ENCODE measurements at places on chromosomes 1 and 21. TPM values are rescaled to one million over a fixed set of nuclear protein-coding genes. Genes with fewer than 3 reads are reported as not detected.

- DNase-seq: no peak
Observed at GRCh38 chr1:9442986-9443385, 96.3 kb upstream of the SLC25A33 start.

DNA sequence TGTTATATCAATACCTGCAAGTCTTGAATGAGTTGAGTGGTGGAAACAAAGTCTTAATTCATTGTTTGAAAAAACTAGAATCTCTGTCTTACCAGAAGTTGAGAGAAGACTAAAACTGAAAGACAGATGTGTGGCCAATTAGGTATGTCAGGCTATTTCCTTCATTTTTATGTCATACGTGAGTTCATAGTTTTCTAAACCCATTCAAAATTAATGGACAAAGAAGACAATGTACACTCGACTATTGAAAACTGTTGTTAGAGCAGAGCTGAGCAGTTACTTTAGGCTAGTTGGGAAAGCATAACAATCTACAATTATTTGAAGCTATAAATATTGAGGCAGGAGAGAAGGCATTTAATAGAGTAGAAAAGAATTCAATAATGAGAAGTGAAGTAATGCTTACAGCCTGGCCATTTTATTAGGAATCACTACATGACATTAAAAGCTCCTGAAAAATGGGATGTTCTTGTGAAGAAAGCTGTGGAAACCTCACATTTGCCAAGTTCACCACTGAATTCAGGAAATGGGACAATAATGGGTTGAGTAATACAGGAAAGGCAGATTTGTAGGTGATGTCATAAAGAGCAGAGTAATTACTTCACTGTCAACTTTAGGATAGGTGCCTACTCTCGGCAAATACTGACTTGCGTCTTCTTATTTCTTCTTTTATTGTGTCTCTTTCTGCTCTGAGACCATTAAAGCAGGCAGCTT is 204.4 kb downstream of the PLA2G4A start:
- DNase-seq: no peak

DNA sequence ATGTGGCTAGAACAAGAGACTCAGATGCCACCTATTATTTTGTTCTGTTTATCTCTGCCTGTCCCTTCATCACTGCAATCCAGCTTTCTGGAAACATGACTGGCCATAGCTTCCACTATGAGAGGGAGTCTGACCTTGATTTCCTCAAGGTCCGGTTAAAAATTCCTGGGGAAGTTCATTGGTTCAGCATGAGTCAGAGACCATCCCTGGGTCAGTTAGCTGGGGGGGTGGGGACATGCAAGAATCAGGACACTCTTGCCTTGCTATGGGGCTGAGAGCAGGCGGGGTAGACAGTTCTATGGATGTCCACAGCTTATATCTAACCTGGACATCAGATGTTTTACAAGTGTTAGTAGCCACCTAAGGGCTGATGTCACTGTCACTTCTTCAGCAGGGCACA is 81.1 kb downstream of the TENT5C start:
- DNase-seq: peak; percentile 79

GRCh38 chr21:45303091-45303615 is 15.5 kb upstream of the POFUT2 start:
- no peak for DNase-seq

- DNase-seq: no peak
Observed at GRCh38 chr1:162974810-162975209, 94.4 kb upstream of the RGS4 start.

GRCh38 chr1:47837056-47837830 is 159.9 kb downstream of the TRABD2B start:
- no peak for DNase-seq

The FAM163A gene
- not detected for total RNA-seq

The CHTOP gene
- total RNA-seq: 41.0 TPM

The DIRAS3 gene
- total RNA-seq: 0.17 TPM
